ENCODE measurements at places on chromosomes 16 and 17. TPM values are rescaled to one million over a fixed set of nuclear protein-coding genes. Genes with fewer than 3 reads are reported as not detected.

SLC35G6 gene
- not detected for total RNA-seq

DNA sequence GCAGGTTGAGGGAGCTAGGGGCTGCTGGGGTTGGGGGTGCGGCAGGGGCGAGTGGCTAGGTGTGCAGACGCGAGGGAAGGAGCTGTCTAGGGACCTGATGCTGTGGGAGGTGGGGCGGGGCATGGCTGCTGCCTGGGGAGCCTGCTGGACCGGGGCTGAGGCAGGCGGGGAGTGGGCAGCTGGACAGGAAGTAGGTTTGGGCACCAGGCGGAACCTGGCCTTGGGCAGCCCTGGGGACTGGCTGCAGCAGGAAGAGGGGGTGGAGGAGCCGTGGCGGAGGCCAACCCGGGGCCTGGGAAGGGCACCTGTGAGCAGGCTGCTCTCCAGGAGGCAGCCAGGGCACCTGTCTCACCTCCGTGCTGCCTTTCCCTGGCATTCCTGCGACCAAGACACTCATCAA, 5.9 kb upstream of the DNASE1L2 start:
- DNase-seq = no peak

- DNase-seq = no peak
Measured at GRCh38 chr17:41657176-41657754, 31.4 kb upstream of the EIF1 start.

DNA sequence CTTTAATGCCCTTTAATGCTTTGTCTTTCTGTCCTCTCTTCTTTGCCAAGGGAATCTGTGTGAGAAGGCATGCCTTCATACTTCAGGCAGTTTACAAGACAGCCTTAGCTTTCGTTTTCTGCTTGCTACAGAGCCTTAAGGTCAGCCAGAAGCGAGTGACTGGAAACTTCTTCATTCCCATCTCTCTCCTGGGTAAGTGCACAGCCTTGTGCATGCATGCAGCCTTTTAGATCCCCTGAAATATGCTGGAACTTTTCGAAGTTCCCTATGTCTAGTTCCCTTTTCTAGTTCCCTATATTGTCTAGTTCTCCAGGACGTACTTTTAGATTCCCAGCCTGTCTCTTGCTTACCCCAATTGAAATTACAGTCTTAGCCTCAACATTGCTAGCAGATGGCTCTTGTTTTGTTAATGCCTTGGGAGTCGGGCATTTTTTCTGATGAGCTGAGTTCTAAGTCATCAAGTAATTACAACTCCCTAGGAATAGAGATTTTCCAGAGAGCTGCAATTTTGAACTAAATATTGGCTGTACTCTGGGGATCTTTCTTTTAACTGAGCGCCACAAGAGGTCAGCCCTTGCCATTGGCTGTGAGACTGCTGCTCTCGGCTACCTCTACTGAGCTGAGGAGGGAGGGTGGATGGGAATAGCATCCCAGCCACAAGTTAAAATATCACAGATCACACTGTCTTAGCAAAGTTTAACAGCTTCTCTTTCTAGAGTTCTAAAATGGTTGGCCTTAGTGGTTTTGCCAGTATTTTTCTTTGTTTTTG, 22.7 kb upstream of the PPM1D start:
- DNase-seq = no peak

DNA sequence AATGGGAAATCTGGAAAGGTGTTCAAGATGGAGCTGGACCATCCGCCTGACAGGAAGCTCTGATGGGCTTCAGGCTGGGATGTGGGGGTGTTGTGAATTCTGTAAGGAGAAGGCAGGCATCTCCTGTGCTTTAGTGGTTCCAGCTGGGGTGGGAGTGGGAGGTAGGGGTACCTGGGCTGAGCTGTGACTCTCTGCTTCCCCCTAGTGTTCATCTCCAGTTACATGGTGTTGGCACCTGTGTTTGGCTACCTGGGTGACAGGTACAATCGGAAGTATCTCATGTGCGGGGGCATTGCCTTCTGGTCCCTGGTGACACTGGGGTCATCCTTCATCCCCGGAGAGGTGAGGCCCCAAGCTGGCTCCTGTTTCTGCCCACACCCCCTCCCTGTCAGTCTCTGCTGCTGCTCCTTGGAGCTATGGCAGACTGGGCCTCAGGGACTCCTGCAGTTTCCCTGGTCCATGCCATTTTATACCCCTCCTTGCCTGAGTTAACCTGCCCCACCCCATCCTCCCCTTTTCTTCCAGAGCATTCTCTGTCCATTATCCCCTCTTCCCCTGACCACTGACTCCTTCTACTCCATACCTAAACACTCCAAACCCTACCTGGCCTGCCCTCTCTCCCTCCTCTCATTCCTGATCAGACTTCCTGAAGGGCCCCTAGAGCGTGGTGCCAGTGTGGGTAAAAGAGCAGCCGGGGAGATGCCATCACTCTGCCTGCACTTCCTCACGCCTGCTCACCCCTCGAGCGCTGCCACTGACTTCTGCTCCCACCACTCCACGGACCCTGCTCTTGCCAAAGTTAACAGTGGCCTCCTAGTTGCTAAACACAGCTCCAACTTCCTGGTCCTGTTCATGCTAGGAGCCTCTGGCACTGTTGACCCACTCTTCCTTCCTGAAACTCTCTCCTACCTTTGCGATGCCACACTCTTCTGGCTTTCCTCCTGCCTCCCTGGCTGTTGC, 3.4 kb downstream of the SPNS1 start:
- no peak for DNase-seq

- no peak for DNase-seq
Measured at GRCh38 chr17:57677301-57677700, 67.8 kb downstream of the CCDC182 start.

- DNase-seq = no peak
Measured at GRCh38 chr17:42803074-42803883, 4.6 kb downstream of the CNTD1 start.

GRCh38 chr17:48497103-48497502, 33.7 kb downstream of the HOXB1 start:
- DNase-seq = no peak
